AML-193 (cell line): ENCODE measurements at places on chromosomes 4 and X.

DNA sequence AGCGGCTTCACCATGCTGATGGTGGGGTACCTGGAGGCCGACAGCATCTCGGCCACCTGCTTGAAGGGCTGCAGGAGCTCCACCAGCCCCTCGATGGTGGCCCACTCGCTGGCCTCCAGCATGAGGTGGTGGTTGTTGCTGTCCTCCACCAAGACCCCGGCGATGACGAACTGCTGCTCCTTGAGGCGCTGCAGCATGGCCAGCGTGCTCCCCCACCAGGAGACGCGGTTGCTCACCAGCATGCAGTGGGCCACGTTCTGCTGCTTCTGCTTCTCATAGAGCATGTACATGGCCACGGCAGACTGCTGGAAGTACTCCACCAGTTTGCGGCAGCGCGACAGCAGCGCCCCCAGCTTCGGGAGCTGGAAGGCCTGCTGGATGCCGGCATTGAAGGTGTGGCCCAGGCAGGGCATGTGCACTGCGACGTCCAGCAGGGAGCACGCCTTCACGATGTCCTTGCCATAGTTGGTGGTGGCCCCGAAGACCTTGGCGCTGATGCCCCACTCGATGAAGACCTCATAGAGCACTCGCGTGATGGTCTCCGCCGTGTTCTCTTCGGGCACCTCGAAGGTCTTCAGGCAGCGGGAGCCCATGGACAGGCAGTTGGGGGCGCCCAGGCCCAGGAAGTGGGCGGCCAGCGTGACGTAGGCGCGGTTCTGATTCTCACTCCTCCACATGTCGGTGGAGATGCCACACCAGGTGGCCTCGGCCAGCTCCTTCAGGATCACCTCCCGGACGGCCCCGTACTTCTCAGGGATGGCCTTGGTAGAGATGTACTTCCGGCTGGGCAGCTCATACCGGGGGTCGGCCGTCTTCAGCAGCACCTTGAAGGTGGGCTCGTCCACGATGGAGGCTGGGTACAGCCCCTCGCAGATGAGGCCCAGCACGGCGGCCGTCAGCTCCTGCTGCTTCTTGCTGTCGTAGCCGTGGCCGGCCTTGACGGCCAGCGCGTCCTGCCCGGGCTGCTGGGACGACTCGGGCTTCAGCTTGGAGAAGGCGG lies 11.0 kb downstream of the DHRSX start:
- no peak for DNase-seq

DNA sequence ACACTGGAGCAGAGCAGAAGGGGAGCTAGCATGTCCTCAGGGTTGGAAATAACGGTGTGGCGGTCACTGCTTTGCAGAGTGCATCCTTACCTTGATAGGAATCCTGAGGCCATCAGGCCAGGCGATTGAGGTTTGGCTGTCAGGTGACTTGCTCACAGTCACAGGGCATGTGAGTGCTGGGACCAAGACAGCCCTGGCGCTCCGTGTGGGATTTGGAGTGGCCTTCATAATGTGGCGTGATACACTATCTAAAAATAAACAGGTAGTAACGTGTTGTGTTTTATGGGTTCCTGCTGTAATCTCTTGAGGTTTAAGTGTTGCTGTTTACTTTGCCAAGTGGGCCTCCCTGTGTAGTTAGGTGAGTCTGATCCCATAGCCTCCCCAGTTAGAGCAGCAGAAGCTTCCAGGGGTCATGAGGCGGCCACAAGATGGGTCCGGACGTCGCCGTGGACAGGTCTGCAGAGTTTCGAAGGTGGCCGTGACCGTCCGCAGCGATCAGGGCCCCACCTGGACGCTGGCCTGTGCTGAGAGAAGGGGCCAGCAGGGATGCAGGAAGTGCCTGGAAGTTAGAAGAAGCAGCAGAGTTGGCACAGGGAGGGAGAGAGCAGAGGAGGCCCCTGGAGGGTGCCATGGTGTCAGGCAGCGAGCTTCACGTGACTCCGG lies 27.7 kb downstream of the RGS12 start:
- DNase-seq, result no peak

DNA sequence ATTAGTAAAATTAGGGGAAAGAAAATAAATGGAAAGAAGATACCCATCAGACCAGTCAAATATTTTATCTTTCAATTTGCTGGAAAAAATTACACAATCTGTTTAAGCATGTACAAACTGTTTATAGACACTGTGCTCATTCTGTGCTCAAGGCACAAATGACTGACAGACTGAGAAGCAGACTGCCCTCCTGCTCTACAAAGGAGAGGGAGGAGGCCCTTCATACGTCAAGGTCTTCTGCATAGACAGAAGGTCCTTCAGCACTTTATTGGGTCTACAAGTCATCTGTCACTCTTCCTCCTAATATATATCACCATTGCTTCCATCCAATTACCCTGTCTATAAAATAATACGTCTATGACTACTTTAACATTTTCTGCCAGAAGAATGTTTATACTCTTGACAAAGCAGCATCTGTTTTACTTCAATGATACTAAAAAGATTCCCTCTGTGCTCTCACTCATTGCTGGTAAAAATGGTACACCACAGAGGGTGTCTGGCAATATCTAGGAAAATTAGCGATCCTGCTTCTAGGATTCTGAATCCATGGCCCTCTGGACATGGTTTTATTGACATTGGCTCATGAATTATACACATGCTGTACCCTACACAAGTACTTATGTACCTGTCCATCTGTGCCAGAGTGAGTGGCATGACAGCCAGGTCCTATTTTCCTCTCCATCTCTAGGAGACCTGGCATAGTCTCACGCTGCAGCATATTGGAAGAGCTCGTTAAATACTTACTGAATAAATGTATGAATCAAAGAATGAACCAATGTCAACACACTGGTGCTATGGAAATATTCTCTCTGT lies 11.3 kb downstream of the SLC10A6 start:
- DNase-seq, result no peak

- peak; percentile 63 for DNase-seq
These were observed 97.7 kb upstream of the ACSL4 start for GRCh38 chrX:109830704-109831206.

GRCh38 chr4:117466388-117466787 lies 381.0 kb upstream of the TRAM1L1 start:
- no peak for DNase-seq

- DNase-seq, result no peak
These were observed 8.0 kb upstream of the ARSJ start for GRCh38 chr4:113987382-113987941.

DNA sequence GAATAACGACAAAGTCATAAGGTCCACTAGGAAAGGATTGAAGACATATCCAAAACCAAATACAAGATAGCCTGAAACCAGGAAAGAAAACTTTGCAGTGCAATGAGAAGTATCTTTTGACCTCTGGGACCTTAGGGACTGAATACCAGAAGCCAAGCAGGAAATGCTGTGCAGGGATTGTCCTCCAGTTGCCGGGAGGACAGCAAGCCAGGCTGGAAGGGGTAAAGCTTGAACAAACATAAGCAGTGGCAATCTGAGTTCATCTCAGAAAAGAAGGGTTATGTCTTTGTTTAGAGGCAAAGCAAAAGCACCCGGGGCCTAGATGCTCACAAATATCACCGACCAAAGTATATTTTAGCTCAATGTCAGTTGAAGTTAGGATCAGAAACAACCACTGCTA lies 55.3 kb upstream of the VCX start:
- DNase-seq, result no peak

GRCh38 chr4:7237873-7238272 lies 45.5 kb downstream of the SORCS2 start:
- DNase-seq, result no peak

DNA sequence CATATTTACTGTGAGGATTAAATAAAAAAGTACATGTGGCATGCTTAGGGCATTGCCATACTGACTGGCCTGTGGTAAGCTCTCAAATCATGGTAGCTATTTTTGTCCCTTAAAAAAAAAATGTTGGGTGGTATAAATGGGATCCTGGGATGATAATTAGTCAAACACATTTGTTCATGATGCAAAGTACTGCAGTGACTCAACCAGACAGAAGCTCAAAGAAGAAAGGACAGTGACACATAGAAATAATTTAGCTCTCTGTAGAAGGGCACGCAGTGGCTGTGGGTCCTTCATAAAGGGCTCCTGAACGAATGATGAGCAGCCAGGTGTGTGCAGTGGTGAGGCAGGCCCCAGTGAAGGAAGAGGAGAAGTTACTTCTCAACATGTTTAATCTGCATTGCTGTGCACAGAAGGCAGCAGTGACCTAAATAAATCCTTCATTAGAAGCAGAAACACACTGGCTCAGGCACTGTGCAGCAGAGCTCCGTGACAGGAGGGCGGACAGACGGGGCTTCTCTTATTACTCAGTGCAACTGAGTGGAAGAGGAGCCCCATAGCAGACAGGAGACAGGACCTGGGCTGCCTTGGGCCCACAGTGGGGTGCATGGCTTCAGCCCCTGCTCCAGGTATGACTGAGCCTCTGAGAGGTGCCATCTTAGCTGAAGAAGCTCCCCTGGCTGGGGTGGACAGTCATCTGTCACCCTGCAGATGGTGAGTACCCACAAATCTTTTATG lies 20.3 kb downstream of the HS3ST1 start:
- DNase-seq, result no peak

- DNase-seq, result no peak
These were observed 594.9 kb downstream of the KCTD8 start for GRCh38 chr4:43853565-43854264.

DNA sequence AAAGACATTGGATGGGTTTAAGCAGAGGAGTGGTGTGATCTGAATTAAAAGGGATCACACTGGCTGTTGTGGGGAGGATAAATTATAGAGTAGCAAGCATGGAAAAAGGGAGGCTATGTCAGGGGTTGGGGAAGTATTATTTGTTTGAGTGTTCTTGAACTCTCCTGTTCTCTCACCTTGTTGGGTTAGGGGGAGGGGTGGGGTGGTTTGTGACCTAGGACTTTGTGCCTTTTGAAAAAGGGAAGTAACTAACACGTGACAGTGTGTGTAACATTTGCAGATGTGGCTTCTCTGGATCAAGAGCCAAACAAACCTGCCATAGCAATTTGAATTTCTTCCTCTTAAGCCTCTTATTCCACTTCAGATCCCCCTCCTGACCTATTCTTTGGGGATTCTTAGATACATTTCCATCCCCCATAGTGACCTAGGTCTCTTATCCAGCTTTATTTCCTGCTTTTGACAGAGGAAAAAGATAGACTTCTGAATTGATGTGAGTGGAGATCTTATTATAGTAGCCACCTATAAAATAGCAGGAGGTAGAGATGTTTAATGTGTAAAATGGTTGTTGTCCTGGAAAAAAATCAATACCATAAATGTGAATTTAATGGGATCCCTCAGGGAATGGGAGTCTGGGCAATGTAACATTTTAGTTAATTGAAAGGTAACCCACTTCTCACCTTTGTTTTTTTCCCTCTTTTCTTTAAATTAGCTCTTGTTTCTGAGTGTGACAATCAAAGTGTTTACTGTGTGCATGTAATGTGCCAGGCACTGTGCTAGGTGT lies 120.4 kb downstream of the CT47B1 start:
- no peak for DNase-seq

- peak; percentile 56 for DNase-seq
These were observed 9.2 kb upstream of the ABLIM2 start for GRCh38 chr4:8167815-8168214.

- DNase-seq, result no peak
These were observed 296.1 kb upstream of the LDB2 start for GRCh38 chr4:17194586-17194985.

GRCh38 chrX:29867971-29868370 lies 347.4 kb upstream of the MAGEB2 start:
- no peak for DNase-seq

- DNase-seq, result no peak
These were observed 5.0 kb downstream of the P2RY10 start for GRCh38 chrX:78950009-78950835.

DNA sequence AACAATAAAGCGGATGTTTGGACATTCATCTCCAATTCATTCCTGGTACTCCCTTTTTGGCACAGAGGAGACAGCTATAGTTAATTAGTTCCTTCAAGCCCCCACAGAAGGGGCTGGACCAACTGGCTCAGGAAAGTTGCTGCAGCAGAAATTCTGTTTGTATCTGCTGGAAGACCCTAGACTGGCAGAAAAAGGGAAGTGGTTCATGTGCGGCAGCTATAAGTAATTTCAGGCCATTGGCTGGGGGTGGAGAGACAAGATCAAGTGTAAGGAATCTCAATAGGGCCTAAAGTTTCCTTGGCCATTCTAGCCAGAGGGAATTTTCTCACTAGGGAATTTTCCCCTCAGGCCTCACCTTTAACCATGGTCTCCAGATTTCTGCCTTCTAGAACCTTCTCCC lies 89.9 kb upstream of the DHX15 start:
- DNase-seq, result no peak

- no peak for DNase-seq
These were observed 64.5 kb upstream of the MAGEA10 start for GRCh38 chrX:152202886-152203285.

DNA sequence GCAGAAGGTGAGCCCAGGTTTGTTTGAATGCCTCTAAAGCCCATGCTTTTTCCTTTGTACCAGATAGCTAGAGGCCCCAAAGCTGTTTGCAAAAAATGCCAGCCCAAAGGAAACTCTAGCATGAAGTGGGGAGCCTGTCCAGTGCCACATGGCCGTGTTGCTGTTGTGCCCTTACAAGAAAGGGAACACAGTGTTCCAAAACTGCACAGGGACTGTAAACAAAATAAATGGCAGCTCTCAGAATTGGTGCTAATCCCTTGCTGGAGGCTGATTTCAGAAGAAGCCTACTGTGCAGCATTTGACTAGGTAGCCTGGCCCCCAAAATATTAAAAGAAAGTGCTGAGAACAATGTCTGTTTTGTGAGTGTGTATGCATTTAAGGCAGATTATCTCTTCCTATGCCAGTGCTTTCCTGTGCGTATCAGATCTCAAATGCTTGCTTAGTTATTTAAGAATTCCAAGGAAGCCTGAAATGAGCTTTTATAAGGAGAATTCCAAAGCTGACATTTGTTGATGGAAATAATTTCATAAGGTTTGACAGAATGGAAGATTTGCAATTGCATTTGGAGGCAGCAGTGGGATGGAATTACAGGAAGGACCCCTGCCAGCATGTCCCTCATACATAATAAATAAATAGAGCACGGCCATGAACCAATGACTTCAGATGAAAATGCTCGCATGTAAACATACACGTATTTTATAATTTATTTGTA lies 115.7 kb downstream of the IRF2 start:
- no peak for DNase-seq

DNA sequence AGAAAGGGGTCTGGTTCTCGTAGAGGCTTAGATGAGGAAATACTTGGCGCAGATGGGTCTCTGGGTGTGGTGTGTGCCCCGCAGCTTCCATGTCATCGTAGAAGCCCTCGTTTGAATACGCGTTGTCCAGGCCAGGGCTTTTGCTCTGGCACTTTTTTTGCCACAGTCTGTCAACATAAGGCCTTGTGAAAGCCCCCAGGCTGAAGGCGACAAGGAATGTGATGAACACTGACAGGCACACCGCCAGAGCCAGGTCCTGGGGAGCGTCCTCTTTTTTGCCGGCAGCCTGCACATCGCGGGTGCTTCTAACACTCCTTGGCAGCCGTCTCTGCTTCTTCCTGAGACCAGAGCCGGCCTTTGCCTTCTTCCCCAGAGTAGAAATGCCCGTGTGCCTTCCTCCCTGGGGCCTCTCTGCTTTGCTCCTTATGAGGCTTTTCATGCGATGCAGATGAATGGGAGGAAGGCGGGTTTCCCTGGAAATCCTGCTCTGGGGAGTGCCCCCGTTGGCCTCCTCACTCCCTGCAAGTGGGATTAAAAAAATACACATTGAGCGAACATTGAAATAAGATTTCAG lies 24.4 kb downstream of the LRRC66 start:
- no peak for DNase-seq

- no peak for DNase-seq
These were observed 664.0 kb upstream of the PCDH7 start for GRCh38 chr4:30056016-30056766.
